ENCODE measurements at places on chromosomes 6 and 20. TPM values are rescaled to one million over a fixed set of nuclear protein-coding genes. Genes with fewer than 3 reads are reported as not detected.

The NHSL1 gene
- total RNA-seq = 1.1 TPM

The DLK2 gene
- 0.47 TPM for total RNA-seq

The PSMA7 gene
- 288 TPM for total RNA-seq

The ENPP4 gene
- total RNA-seq = 7.7 TPM

The AGPAT4 gene
- 3.7 TPM for total RNA-seq

The MEI4 gene
- not detected for total RNA-seq

The ZBTB46 gene
- total RNA-seq = 0.20 TPM

The RNGTT gene
- 21.7 TPM for total RNA-seq

The MRPL18 gene
- 65.1 TPM for total RNA-seq

The LY86 gene
- total RNA-seq = 1.8 TPM

The CMTR1 gene
- 71.3 TPM for total RNA-seq

The GLO1 gene
- total RNA-seq = 144 TPM

The TBC1D32 gene
- total RNA-seq = 6.9 TPM

The PHACTR1 gene
- not detected for total RNA-seq

The RAB44 gene
- total RNA-seq = not detected

The DLL1 gene
- total RNA-seq = 3.2 TPM

The SLC22A1 gene
- not detected for total RNA-seq

The HS3ST5 gene
- not detected for total RNA-seq

The TLDC2 gene
- not detected for total RNA-seq

The ANKEF1 gene
- 3.2 TPM for total RNA-seq

The PI16 gene
- total RNA-seq = 0.27 TPM

The VSX1 gene
- not detected for total RNA-seq

The HLA-F gene
- 310 TPM for total RNA-seq

The KCNK17 gene
- total RNA-seq = not detected

The SMIM28 gene
- not detected for total RNA-seq

The DNPH1 gene
- 59.8 TPM for total RNA-seq

The GTSF1L gene
- not detected for total RNA-seq

The PPP1R3G gene
- total RNA-seq = not detected

The RIMS1 gene
- not detected for total RNA-seq

The PROKR2 gene
- total RNA-seq = not detected

The TMEM63B gene
- total RNA-seq = 7.8 TPM

The OXT gene
- not detected for total RNA-seq

The IL20RA gene
- total RNA-seq = not detected

The RGS17 gene
- not detected for total RNA-seq

The CRISP3 gene
- total RNA-seq = not detected

The MRPS26 gene
- total RNA-seq = 52.4 TPM

The C6orf132 gene
- total RNA-seq = 0.12 TPM
